Activated T-cell treated with anti-CD3 and anti-CD28 coated beads for 24 hours (primary cell): ENCODE measurements at places on chromosomes 7 and 10.
A peak's percentile ranks its signal among the peaks of the same experiment; 100 is the strongest.

- DNase-seq: no peak
Observed at GRCh38 chr7:87852306-87852705, 23.9 kb downstream of the SLC25A40 start.

GRCh38 chr7:99305473-99306260, 20.0 kb upstream of the ARPC1A start:
- no peak for DNase-seq

GRCh38 chr10:123038782-123039631, 30.2 kb downstream of the ACADSB start:
- no peak for DNase-seq

DNA sequence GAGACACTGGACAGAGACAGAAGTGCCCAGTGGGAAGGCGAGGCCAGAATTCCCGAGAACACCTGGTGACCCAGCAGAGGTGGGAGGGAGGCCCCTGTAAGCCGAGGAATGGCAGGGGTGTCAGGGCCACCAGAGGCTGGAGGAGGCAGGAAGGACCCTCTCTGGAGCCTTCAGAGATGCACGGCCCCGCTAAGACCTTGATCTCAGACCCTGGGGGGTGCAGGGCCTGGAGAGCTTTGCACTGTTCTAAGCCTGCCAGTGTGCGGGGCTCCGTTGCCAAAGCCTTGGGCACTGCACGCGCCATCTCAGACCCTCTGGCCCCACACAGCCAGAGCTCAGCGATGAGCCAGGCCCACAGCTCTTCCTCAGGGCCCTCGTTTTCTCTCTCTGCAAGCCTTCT, 557.1 kb downstream of the PTPRN2 start:
- DNase-seq: no peak

DNA sequence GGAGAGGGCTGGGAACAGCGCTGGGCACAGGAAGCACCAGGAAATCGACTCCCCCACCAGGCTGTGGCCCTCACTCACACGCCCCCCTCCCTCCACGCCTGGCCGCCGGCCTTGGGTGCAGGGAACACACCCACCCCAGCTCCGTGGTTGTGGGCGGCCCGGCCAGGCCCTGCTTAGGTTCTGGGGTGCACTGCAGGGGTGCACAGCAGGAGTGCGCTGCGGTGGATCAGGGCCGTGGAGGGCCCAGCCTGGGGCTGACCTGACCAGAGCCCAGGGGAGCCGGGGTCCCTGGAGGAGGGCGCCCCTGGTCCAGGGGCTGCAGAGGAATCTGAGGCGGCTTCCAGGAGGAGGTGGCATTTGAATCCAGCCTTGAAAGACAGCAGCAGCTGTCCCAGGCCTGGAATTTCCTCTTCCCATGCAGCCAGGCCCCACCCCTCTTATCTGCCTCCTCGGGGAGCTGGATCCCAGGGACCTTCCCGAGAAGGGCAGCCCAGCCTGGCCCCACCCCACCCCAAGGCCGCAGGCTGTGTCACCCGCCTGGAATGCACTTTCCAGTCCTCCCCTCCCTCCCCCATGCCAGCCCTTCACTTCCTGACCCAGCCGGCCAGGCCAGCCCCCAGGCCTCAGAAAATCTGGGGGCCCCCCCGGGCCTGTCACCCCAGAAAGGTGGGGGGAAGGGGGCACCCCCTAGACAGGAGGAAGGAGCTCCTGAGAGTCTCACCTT, 18.4 kb upstream of the PDGFA start:
- no peak for DNase-seq

GRCh38 chr10:17229967-17230682, 2.1 kb downstream of the VIM start:
- peak; percentile 80 for DNase-seq
